IMR-90 (cell line): ENCODE measurements at places on chromosomes 3 and 15. TPM values are rescaled to one million over a fixed set of nuclear protein-coding genes. Genes with fewer than 3 reads are reported as not detected.

Gene RASGRP1
- total RNA-seq = 1.9 and 3.2 TPM in 2 replicates

Gene AGBL1
- not detected in 2 replicates for total RNA-seq

Gene COL6A6
- not detected in 2 replicates for total RNA-seq

Gene SCAANT1
- not detected in 2 replicates for total RNA-seq

DNA sequence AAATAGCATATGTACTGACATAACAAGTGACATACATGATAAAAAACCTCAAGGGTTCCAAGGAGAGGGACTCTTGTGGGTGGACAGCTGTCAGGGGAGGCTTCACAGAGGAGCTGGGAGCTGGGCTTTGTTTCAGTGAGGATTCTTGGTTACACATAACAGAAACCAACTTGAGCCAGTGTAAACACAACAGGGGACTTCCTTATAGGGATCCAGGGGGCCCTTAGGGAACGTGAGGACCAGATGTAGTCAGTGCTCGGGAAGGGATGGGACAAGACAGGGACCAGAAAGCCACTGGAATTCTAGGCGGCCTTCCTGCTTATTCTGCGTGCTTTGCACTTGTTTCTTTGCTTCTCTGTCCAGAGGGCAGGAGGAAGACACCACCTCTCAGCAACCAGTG is 34.9 kb downstream of the SNAPC5 start:
- peak; percentile 12 for DNase-seq

Gene ABTB1
- 3.2 and 3.3 TPM in 2 replicates for total RNA-seq

DNA sequence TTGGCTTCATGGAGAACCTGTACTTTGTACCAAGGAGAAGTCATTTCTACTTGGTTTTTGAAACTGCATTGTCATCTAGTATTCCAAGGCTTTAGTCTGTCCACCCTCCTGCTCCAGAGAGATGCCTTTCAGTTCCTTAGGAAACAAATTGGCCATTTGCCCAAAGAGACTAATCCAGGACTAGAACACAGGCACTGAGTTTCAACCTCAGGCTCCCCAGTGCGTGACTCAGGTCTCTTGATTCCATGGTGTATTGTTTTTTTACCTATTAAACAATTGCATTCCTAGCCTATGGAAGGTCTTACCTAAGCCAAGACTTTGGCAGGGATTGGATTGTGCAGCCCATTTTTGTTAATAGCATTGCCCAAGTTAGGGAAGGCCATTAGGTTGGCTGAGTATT is 214.8 kb upstream of the CTDSPL start:
- no peak for DNase-seq

DNA sequence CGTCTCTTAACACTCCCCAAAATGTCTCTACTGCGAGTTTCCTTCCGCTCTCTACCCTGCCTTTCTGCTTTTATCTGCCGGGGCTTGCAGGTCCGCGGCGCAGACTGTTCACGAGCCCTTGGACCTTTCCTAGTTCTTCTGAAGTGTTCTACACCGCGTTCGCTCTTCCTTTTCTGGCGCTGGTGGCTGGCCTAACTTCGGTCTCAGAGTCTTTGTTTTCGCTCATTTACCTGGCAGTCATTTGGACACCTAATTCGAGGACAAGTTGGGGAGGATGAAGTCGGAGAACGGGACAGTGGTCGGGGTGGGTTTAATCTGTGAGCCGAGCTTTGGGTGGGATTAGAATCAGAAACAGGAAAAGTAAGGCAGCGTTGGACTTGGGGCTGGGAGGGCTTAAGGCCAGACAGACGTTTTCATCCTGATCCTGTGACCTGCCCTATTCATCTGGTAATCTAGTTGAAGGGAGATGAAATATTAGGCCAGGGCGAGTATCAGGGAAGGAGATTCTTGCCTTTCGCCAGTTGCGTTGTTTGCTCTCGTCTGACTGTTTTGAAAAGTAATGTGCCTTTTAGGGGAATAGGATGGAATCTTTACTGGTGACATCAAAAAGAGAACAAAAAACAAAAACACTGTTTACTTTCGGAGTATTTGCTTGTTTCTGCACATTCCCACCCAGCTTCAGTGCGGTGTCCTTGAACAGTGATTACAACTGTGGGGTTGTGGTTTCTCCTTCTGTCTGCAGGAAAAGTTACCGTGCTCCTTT is 1.8 kb downstream of the DIPK2A start:
- peak; percentile 85 for DNase-seq

Gene ADAMTS17
- total RNA-seq = 0.28 TPM in 1 of 2 replicates, not detected in the other

Gene INKA1
- total RNA-seq = 2.3 and 2.8 TPM in 2 replicates

DNA sequence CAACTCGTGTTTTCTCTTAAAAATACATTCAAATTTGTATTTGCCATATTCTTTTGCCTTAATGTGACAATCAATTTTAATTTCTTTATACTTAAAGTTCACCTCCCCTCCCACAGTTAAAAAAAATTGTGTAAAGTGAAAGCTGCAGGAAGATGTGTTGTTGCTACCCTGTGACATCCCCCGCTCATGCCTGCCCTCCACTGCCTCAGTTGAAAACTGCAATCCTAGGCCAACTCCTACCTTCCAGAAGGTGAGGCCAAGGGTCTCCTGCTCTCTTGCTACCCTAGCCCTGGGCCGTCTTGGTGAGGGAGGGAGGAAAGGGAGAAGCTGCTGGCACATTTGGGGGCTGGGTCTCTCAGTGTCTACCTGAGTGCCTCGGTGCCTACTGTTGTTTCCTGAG is 57.0 kb upstream of the CMTM7 start:
- no peak for DNase-seq

- no peak for DNase-seq
These were observed 432.8 kb upstream of the NR2F2 start for GRCh38 chr15:95897651-95898050.

DNA sequence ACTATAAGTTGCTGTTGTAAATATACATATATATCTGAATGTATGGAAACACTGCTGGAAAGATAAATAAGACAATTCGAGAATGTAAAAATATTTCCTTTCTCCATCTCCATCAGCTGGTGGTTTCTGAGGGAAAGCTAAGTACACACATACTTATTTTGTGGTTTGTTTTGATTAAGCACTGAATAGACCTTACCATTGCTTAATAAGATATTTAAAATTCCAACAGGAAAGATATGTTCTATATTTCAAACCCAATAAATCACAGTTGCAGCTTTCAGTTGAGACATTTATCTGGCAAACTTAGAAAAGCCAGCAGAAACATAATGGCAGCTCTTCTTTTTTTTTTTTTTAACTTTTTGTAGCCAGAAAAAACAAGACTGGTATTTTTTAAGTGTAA is 160.4 kb downstream of the VGLL3 start:
- peak; percentile 47 for DNase-seq

DNA sequence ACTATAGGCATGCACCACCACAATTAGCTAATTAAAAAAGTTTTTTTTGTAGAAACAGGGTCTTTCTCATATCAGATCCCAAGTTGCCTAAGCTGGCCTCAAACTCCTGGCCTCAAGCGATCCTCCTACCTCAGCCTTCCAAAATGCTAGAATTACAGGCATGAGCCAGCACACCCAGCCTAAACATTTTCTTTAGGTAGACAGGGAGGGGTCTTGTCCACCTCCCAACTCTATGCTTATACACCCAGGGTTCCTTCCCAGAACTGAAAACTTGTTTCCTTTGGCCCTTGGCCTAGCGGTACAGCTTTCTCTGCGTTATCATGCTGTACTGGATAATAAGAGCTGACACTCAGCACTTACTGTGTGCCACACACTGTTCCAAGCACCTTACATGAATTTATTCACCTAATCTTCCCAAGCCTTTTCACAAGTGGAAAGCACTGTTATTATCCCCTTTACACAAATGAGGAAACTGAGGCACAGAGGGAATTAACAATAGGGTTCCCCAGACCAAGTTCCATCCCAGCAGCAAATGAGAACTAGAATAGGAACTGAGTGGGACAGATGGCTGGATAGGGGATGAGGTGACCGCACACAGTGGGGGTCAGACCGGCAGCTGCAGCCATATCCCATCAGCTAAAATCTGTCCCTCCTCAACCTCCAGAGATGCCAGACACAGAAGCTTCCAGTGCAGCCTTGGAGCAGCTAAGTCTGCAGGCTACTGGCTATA is 150.8 kb downstream of the MEGF11 start:
- no peak for DNase-seq

DNA sequence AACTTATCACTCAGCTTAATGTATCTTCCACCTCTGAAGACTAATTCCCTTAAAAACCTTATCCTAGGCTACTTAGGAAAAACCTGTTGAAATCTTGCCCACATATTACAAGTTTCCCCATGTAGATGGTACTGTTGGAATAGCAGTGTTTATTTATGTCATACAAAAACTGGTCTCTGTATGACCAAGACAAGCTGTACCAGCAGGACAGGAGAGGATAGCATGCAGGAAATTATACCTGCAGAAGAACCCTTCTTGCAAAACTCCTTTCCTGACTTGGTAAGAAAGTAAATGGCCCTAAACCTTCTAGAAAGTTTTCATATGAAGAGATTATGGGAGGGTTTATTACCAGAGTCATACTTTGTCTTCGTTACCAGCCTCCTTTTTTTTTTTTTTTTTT is 25.3 kb upstream of the RNF111 start:
- DNase-seq = no peak

- DNase-seq = no peak
These were observed 4.8 kb downstream of the SMAD6 start for GRCh38 chr15:66706840-66707239.

GRCh38 chr3:157542711-157543500 is 39.7 kb upstream of the VEPH1 start:
- DNase-seq = peak; percentile 45

- no peak for DNase-seq
These were observed 7.8 kb downstream of the SPSB4 start for GRCh38 chr3:141058996-141059395.
